Adrenal gland (tissue), 19 donors: ENCODE measurements at places on chromosomes 3 and 15.

DNA sequence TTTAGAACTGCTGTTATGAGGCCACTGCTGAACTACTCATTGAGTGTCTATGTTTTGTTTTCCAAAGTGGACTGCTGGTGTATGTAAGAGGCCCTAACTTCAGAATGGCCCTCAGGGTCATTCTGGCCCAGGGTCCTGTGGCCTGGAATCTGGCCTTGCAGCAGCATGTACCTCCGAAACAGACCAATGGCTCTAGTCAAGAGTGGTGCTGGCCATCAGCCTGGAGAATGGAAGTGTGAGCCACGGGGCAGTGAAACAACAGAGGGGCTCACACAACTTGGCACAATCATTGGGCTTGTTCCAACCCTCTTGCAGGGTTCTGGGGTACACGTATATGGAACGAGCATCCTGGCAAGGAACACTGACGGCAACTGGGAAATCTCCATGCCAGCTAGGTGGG is 40.5 kb downstream of the SCN5A start:
- DNase-seq, result no peak

GRCh38 chr15:68653801-68654200 is 75.0 kb downstream of the CORO2B start:
- DNase-seq, result no peak

DNA sequence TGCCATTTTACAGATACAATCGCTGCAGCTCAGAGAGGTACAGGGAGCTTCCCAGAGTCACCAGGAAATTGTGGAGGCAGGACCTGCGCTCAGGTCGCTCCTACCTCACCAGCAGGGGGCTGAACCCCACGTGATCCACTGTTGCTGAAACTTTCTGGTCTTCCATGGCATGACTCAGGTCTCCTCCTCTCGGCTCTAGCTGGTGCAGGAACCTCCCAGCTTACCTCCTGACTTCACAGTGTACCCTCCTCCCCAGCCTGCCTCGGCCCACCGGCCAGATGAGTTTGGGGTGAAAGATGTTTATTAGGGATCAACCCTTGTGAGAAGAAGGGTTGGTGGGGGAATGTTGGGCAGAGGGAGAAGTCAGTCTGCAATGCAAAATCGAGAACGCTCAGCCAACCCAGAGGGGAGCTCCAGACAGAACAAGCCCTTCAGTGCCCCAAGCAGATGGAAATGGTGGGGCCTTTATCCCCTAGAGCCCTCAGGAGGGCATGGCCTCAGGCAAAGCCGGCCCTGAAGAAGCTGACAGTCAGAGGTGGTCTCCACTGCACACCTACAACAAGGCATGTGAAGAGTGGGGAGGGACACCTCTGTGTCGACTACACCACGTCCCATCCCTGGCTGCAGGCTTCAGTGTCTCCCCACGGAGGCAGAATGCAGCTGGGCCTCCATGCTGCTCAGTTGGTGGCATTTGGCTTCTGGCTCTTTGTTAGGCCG is 118.6 kb upstream of the PRR20G start:
- DNase-seq, result no peak

GRCh38 chr3:12905316-12906071 is 64.1 kb upstream of the RPL32 start:
- DNase-seq, result no peak

- DNase-seq, result no peak
Measured at GRCh38 chr3:66370179-66370578, 130.6 kb downstream of the LRIG1 start.

- no peak for DNase-seq
Measured at GRCh38 chr15:36497901-36498300, 81.5 kb upstream of the CDIN1 start.

DNA sequence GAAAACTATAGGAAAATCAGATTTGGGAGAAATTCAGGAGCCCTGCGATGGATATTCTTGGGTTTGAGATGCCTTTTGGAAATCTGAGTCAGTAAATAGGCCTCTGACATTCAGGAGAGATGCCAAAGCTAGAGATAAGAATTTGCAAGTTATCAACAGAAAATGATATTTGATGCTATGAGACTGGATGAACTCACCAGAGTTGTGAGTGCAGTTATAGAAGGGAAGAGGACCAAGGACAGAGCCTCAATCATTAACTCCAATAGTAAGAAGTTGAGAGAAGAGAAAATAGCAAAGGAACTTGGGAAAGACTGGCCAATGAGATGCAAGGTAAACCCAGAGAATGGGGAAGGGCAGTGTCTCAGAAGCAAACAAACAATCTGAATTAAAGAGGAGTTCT is 7.9 kb upstream of the ANO10 start:
- no peak for DNase-seq
